ENCODE measurements at places on chromosomes 3 and 15.

GRCh38 chr15:62612771-62613170, 429.8 kb upstream of the TPM1 start:
- DNase-seq, result no peak

GRCh38 chr3:63232764-63233396, 45.2 kb upstream of the SYNPR start:
- DNase-seq, result no peak

DNA sequence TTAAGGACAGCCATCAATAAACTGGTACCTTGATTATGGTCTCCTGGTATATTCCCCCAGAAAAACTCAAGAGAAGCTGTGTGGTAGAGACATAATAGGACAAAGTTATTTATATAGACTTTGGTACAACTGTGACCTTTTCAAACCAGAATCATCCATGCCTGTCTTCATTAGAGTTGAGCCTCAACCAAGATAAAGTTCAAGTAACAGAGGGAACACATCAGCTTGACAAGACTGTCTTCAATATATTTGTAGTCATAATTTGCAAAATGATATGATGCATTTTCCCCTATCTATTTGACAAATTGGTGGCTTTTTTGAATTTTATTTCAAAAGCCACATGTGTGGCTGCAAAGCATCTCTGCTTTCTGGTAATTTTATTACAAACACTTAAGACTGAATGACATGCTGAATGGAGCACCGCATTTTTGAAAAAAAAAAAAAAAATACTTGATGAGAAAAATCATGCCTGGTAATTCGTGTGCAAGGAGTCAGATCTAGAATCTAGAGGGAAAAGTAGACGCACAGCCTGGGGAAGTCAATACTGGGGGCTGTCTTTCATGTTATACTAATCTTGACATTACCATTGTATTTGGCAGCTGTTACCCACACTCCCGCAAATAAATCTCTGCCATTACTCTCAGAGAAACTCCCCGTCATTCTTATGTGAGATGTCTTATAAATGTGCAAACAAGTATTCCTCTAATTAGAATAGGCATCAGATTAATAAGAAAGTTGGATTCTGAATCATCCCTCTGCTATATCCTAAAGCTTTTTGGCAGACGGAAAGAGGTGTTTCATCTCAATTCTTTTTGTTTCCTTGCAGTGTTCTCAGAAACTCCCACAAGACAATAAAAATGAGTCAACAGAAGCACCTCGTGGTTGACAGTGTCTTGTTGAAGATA, 554.8 kb upstream of the CBLB start:
- no peak for DNase-seq

GRCh38 chr15:61411902-61412510, 182.9 kb upstream of the RORA start:
- no peak for DNase-seq

GRCh38 chr15:49223536-49224274, 53.7 kb downstream of the GALK2 start:
- no peak for DNase-seq

DNA sequence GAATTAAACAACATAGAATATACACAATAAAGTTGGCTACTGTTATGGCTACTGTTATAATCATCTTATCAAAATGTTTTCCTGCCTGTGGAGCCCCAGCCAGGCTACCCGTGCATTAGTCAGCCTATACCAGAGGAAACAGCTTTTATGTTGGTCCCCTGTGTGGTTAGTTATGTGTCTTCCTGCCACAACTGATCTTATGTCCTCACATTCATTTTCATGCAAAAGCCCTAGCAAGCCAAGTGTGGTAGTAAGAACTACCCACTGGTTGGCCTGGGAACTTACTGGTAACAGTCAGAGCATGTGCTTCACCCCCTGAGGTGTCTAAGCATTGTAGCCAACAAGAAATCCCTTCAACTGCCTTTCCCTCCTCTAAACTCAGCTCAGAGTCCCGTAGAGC, 21.8 kb downstream of the MGLL start:
- DNase-seq, result no peak

DNA sequence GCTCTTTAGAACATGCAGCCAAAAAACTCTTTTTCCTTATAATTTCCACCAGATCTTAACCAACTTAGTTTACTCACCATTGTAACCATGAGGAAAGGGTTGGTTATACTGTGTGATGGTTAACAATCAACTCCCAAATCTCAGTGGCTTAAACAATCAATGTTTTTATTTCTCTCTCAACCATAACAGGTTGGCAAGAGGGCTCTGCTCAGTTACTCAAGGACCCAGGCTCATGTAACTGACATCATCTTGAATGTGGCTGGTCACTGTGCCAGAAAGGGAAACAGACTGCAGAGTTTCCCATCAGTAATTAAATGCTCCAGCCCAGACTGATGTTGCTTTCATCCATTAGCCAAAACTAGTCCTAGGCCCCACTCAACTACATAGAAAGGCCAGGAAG, 69.0 kb downstream of the ANKRD28 start:
- DNase-seq, result no peak

DNA sequence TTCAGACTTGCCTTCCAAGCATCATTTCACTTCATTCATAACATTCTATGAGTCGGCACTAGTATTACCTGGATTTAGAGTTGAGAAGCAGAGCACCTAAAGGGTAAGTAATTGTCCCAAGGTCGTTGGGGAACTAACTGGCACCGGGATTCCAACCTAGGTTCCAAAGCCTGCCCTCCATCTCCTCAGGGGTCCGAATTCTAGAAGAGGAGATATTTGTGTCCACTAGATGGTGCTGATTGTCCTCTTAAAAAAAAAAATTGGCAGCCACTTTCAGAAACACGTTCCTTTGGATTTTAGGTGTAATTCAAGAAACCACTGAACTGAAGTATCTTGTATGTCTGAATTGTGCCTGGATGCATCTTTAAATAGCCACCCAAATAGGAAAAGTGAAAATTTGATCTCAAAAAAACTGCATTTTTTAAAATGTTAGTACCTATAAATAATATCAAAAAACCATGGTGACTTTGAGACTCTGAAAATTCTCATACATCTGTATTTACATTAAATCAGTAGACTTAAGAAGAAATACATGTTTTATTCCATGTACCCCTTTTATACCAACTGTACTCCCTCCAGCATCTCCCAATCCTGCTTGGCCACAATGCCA, 3.9 kb upstream of the FSIP1 start:
- DNase-seq, result no peak

DNA sequence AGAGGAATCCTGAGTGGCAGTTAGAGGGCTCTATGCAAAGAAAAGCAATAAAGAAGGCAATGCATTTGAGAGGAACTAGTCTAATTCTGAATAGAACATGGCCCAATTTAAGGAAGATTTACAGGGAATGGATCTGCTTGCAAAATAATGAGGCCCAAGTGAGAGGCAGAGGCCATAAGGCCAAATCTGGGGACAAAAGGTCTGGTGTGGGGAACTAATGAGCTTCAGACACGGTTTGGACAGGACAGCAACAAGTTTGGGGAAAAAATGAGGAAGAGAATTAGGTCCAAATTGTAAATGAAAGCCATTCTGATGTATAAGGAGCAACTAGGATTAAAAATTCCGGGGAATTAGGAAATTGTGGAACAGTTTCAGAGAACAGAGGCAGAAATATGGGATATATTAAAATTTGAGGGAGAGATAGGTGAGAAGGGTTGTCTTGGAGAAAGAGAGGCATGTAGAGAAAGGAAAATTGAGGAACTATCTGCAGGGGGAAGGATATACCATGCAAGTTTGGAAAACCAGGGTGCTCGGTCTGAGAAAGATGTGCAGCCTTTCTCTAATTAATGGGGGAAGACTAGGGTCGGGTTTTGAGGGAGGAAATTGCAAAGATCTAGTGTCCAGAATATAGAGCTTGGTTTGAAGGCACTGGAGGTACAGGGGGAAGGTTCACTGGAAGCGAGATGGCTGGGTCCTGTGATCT, 73.8 kb downstream of the RBPMS2 start:
- DNase-seq, result no peak

DNA sequence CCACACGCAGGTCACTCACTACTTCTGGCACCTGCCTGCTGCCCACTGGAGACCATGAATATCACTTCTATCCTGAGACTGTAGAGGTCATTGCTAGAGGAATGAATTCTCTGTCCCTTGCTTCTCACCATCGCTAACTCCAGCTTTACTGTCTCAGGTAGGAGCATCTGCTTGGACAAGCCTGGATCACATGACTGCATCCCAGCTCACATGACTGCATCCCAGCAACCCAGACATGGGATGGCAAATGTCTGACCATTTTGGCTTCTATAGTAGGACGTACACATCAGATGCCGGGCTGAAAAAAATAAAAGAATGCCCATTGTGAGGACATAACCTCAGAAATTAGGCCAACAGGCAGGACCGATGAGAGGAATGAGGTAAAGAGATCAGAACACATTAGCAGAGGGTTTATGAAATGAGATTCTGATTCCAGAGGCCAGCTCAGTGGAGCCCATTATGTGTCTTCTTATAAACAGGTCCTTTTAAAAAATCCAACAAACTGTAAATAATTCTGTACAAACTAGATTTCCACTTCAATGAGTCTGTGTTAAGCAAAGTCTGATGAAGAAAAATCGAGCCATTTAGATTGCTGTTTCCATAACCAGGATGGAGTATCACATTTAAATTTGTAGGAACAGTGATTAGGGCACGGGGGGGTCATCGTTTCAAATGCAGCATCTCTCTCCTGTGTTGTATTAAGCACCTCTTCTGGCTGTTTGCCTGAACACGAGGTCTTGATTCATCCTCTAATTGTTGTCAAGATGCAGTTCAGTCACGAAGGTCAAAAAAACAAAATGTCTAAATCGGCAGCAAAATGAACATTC, 126.7 kb downstream of the MTHFS start:
- no peak for DNase-seq

GRCh38 chr3:27613846-27614500, 108.2 kb downstream of the EOMES start:
- no peak for DNase-seq

GRCh38 chr3:183082355-183082915, 16.9 kb downstream of the MCCC1 start:
- DNase-seq, result no peak

DNA sequence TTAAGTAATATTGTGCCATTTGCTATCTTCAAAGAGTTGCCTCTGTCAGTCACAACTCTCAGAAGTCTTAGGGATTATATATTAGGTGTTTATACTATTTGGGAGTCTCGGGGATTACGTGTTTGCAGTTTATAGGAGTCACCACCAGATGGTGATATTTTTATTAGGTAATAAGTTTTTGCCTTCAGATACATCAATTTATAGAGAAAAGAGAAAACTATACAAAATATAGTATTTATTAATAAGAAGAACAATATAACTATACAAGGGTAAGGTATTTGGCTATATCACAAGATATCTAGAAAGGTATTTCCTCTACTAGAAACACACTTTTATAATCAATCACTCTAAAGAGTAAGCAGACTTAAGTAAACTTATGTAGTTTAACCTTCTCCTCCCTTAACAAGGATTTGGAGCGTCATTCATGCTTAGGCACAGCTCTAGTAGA, 10.7 kb upstream of the DHX36 start:
- no peak for DNase-seq

GRCh38 chr15:52278636-52279367, 16.8 kb downstream of the MYO5C start:
- no peak for DNase-seq

- DNase-seq, result no peak
Observed at GRCh38 chr15:38068626-38069391, 134.4 kb downstream of the TMCO5A start.

- no peak for DNase-seq
Observed at GRCh38 chr3:150146991-150147761, 176.5 kb upstream of the PFN2 start.

- DNase-seq, result no peak
Observed at GRCh38 chr3:50340448-50341329, at the start of gene RASSF1. Gene RASSF1, minus strand, starts transcription at chr3:50340836. Its CDS starts 31 bp downstream, at chr3:50340805.

GRCh38 chr3:31833391-31834190, 147.5 kb downstream of the OSBPL10 start:
- DNase-seq, result no peak

DNA sequence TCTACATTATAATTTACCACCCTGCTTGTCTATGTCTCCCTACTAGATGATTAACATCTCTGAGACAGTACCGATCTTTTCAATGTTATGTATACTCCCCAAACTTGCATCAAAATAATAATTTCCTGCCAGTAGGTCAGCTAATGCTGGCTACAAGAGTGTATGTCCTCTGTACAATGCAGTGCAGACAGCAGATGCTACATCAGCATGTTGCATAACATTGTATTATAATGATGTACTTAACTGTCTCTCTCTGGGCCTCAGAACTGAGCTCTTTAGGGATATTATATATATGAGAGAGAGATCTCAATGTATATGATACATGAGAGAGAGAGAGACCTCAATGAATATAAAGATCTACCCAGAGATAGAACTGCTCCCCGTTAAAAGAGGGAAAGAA, 456.6 kb downstream of the SHQ1 start:
- no peak for DNase-seq

DNA sequence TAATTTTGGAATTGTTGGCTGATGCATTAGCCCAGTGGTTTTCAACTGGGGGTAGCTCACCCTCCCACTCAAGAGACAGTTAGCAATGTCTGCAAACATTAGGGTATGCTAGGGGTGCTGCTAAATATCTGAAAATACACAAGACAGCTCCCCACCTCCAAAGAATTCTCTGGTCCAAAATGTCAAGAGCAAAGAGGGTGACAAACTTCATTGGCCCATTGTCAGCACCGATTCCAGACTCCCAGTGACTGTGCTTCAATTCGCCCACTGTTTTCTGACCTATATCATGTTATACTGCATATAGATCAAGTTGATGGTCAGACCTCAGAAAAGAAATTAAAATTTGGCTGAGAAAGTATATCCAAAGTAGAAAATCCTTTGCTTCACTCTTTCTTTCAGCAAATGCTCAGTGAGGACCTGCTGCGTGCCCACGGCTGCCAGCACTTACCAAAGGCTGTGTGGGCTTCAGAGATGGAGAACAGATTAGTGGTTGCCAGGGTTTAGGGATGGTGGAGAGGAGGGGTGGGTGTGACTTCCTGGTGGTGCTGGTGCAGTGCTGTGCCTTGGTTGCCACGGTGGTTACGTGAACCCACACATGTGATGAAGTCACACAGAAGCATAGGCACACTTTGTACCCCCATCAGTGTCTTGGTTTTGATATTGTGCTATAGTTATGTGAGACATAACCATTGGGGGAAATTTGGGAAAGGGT, 204.0 kb downstream of the PLCL2 start:
- DNase-seq, result no peak

- DNase-seq, result no peak
Observed at GRCh38 chr3:8827641-8828040, 58.2 kb upstream of the OXTR start.

- no peak for DNase-seq
Observed at GRCh38 chr3:24400450-24400849, 94.2 kb downstream of the THRB start.

- DNase-seq, result peak; percentile 50
Observed at GRCh38 chr15:39580117-39580484, 778 bp upstream of the THBS1 start.
